Naive thymus-derived CD8-positive, alpha-beta T cell (primary cell): ENCODE measurements at places on chromosomes 12 and 14.

DNA sequence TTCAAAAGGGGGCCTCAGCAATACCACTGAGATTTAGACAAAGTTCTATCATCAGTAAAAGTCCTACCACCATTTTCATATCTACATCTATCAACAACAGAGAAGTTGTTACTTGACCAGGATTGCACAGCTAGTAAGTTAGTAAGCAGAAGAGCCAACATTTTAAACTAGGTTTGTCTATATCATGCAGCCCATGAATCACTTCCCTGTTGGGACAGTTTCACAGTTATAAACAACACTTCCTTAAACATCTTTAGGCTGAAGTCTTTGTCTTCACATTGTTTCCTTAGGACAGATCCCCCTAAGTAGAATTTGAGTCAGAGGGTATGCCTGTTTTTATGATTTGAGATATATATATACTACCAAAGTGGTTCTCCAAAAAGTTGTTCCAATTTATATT lies 68.5 kb downstream of the DAO start:
- DNase-seq, result no peak

- DNase-seq, result no peak
Observed at GRCh38 chr12:68904351-68904962, 28.5 kb downstream of the CPM start.

- no peak for DNase-seq
Observed at GRCh38 chr12:1170411-1170810, 179.4 kb downstream of the ERC1 start.

DNA sequence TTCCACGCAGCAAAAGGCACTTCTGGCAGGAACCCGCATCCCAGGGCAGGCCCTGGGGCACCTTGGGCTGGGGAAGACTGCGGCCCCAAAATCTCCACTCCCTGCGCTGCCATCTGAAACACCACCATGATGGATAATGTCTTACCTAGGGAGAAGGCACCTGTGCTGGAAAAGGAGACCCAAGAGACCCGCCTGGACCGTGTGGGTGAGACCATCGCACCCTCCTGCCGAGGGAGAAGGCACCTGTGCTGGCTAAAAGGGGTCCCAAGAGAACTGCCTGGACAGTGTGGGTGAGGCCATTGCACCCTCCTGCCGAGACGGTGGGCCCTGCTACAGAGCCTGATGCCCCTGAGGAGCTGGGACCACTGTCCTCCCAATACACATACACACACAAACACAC lies 24.8 kb upstream of the INF2 start:
- no peak for DNase-seq

DNA sequence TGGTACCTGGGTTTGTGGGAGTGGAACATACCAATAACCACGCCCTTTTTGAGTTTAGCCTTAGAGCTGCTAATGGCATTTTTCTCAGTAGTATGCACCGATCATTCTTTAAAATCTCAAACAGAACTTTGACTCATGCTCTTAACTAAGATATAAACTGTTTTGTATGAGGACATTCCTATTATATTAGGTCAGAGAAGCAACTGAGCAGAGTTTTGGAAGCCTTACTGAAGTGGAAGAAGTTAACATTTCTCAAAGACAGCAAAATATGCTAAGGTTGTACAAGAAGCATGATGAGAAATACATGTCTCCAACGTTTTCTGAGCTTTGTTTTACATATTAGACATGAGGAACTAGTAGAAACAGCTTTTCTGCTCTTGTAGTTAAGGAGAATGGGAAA lies 819.2 kb downstream of the FSCB start:
- no peak for DNase-seq

GRCh38 chr12:49990273-49990672 lies 17.5 kb downstream of the AQP6 start:
- DNase-seq, result no peak
